Foreskin keratinocyte (primary cell): ENCODE measurements at places on chromosomes 3 and 15. TPM values are rescaled to one million over a fixed set of nuclear protein-coding genes. Genes with fewer than 3 reads are reported as not detected.

PLS1 gene
- 15.8 and 20.6 TPM in 2 replicates for total RNA-seq

FAM43A gene
- 0.58 and 0.63 TPM in 2 replicates for total RNA-seq

CHRNA7 gene
- total RNA-seq = 0.48 and 0.53 TPM in 2 replicates

KBTBD13 gene
- not detected in 2 replicates for total RNA-seq

ZNF592 gene
- 13.1 and 13.5 TPM in 2 replicates for total RNA-seq

ZNF385D gene
- 1.6 and 1.7 TPM in 2 replicates for total RNA-seq

ANKUB1 gene
- total RNA-seq = 0.42 and 0.82 TPM in 2 replicates

POTEB gene
- total RNA-seq = not detected in 2 replicates
